ENCODE measurements at places on chromosomes 3 and 15. TPM values are rescaled to one million over a fixed set of nuclear protein-coding genes. Genes with fewer than 3 reads are reported as not detected.

DNA sequence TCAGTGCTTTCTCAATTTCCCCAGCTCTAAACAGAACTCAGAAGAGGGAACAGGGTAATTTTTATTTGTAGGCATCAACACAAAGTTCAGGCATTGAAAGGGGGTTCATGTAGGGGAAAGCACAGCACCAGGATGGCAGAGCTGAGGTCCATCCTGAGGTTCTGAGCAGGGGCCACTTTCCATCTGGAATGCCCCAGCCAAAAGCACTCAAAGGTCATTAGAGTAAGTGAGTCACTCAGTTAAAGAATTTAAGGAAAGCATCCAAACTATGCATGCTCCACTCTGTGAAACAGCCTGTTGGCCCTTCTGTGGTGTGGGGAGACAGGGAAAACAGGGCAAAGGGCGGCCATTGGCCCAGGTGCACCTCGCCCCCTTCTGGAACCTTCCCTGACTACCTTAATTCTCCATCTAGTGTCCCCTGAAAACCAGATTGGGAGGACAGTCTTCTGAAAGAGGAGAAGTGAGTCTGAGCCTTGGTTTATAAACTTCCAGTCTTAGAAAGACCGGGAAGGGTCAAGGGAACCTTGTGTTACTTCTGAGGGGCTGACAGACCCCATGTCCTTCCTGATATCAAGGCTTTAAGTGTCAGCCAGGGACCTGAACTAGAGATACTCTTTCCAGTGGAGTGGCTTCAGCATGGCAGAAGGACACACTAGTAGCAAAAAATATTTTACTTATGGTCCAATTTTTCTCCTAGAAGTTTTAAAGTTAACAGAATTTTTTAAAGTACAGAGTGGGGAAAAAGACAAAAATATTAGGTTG, 133.3 kb downstream of the MYLK start:
- DNase-seq: peak; percentile 64

DNA sequence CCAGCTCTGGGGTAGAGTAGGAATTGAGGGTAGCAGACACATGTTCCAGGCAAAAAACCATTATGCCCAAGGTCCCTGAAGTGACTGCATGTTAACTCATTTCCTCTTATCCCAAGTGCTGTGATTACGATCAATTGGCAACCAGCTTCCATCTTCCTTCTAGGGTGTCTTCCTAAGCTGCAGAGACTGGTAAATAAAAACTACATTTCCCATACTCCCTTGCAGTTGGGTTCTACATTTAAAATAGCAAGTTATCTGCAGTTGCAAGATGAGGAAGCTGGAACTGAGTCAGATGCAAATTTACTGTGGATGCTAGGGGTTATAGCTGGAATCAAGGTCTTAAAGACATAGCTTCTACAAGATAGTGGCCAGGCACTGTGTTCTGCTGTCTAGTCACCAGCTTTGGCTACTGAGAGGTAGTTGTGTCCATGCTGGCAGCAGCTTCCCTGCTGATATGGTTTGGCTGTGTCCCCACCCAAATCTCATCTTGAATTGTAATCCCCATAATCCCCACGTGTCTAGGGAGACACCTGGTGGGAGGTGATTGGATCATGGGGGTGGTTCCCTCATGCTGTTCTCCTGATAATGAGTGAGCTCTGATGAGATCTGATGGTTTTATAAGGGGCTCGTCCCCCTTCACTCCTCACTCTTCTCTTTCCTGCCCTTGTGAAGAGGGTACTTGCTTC, 51.3 kb upstream of the FBN1 start:
- peak; percentile 33 for DNase-seq

DNA sequence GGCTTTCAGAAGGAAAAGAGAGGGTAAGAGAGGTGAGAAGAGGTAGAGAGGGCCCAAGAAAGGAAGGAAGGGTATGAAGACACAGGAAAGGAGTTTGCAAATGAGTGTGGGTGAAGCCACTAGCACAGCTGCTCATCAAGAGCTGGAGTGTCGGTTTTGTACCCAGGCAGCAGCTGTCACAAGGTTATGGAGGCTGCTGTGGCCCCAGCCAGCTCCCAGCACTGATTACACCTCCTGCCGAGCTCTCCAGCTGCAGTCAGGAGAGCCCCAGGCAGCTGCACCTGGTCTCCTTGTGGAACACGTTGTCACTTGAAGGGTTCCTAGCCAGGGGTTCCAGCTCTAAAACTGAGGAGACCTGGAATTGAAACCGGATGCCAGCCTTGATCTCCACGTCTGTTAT, 60.4 kb upstream of the CHD2 start:
- no peak for DNase-seq

DNA sequence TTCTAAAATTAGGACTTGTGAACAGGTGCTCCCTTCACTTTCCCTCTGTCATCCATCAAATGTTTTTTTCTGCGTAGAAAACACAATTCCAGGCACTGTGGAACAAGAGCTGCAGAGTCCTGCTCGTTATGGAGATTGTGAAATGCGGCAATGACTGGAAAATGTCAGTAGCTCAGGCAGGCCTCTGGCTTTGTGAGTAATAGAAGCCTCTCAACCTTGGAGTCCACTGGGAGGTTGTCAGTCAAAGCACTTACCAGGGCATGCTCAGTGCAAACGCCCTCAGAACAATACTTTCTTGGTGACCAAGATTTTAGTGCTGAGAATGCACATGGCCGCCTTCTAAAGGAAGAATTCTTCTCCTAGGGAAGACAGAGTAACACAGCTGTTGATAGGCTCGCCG, 26.7 kb upstream of the MED12L start:
- no peak for DNase-seq

GRCh38 chr3:122294359-122294758, 30.7 kb upstream of the CSTA start:
- no peak for DNase-seq

- no peak for DNase-seq
Observed at GRCh38 chr15:72184165-72184811, 13.3 kb downstream of the GRAMD2A start.

The NMNAT3 gene
- 0.60 TPM for total RNA-seq

GRCh38 chr3:170816341-170816740, 53.7 kb downstream of the RPL22L1 start:
- no peak for DNase-seq

DNA sequence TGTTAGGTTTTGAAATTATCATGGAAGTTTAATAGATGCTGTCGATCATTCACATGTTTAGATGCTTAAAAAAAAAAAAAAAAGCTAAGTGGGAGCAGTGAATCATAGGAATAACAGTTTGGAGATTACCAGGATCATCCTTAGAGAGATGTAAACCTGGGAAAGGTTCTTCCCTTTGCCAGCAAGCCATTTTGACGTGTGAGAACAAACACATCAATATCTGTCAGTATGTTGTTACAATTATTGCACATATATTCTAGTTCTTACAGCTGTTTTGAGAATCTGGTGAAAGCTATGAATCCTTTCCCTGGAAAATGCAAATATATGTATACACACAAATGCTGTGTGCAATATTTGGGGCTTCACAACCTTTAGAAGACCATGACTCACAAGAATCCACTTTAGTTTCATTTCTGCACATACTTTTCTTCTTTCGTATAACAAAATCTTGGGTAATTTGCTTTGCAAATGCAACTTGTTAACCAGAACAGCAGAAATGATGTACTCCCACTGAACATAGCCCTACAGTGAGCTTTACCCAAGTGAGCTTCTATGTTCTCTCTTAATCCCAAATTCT, 12.0 kb downstream of the NFKBIZ start:
- DNase-seq: no peak

- DNase-seq: no peak
Observed at GRCh38 chr3:41521010-41521655, 321.8 kb downstream of the CTNNB1 start.

- no peak for DNase-seq
Observed at GRCh38 chr3:15498431-15499214, 22.9 kb downstream of the COLQ start.

DNA sequence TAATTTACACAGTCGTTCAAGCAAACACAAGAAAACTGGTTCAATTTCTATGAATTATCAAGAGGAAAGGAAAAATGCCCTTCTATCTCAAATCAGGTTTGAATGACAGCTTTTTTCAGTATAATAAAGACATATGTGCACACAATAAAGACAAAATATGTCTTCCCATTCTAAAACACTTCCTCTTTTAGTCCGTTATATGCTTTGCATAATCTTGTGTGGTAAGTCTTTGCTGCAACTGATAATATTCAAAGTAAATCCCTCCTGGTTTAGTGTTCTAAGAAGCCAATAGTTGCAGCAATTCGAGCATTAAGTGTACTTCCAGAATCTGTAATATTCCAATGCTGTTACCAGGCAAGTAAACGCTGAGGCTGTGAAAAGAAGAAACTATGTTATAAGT, 43.7 kb upstream of the MAPKBP1 start:
- DNase-seq: no peak

The ILDR1 gene
- total RNA-seq: not detected

DNA sequence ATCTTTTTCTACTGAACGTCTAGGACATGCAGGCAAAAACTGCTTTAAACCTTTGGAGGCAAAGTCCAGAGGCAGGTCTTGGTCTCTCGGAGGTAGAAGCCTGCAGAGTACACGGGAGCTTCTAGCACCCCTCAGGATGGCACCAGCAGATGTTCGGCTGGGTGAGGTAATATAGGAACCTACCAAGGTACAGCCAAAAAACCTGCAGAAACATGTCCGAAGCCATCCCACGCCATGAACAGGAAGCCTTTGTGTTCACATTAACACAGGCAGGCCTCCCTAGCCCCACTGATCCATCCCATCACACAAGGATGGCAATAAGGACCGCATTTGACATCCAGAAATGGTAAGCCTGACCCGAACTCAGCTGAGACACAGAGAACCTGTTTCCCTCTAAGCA, 157.9 kb upstream of the HES1 start:
- no peak for DNase-seq

GRCh38 chr3:174330303-174330702, 528.8 kb upstream of the NAALADL2 start:
- DNase-seq: peak; percentile 17

The DNAH12 gene
- 0.20 TPM for total RNA-seq

Data from endothelial cell of umbilical vein (primary cell).